CD8-positive, alpha-beta memory T cell (primary cell): ENCODE measurements at places on chromosomes 16 and 17.
A peak's percentile ranks its signal among the peaks of the same experiment; 100 is the strongest.

DNA sequence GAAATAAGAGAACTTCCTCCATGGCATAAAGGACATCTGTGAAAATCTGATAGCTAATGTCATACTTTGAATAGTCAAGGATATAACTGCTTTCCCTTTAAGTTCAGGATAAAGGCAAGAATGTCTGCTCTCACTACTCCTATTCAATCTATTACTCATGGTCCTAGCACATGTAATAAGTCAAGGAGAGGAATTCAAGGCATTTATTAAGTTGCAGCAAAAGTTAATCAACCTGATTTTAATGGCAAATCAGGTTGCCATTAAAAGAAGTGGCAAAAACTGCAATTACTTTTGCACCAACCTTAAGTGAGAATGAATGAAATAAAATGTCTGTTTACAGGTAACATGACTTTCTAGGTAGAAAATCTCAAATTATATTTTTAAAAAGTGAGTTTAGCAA lies 225.9 kb downstream of the CNTNAP4 start:
- no peak for DNase-seq
- no peak overlapping the region for H3K27ac ChIP-seq
- H3K4me1 ChIP-seq, result no peaks in the 10 kb centered on the region
- no peaks in the 10 kb centered on the region for H3K27me3 ChIP-seq
- H3K36me3 ChIP-seq, result no peaks in the 10 kb centered on the region

- DNase-seq, result no peak
- no peaks in the 10 kb centered on the region for H3K27me3 ChIP-seq
- H3K4me3 ChIP-seq, result no peak overlapping the region
- peaks cover 12% of the 10 kb centered on the region for H3K4me1 ChIP-seq
- no peak overlapping the region for H3K27ac ChIP-seq
Observed at GRCh38 chr17:77893144-77894044, 65.1 kb upstream of the TNRC6C start.

GRCh38 chr17:82750241-82750908 lies 1.5 kb upstream of the TBCD start:
- no peak overlapping the region for H3K27ac ChIP-seq
- no peaks in the 10 kb centered on the region for H3K27me3 ChIP-seq
- H3K4me1 ChIP-seq, result peaks cover 13% of the 10 kb centered on the region
- H3K4me3 ChIP-seq, result no peak overlapping the region

DNA sequence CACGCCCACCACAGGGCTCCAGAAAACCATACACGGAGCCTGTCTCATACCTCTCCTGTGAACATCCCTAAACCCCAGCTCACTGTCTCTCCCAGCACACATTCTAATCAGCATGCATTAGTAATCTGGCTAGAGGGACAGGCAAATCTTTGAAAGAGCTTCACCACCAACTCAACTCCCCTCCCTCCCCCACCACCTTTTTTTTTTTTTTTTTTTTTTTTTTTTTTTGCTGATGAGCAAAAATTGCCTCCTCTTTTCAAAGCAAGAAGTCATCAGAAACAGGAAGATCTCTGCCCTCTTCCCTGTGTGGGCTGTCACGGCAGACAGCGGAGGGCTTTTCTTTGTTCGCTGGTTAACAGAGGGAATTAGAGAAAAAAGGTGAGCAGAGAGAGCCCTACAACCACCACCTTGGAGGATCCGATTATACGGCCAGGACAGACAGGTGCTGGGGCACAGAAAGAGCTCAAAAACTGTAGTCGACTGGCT lies 19.9 kb downstream of the GAS7 start:
- no peak overlapping the region for H3K27ac ChIP-seq
- no peaks in the 10 kb centered on the region for H3K36me3 ChIP-seq
- H3K4me1 ChIP-seq, result no peaks in the 10 kb centered on the region
- H3K27me3 ChIP-seq, result no peaks in the 10 kb centered on the region
- H3K4me3 ChIP-seq, result no peak overlapping the region

DNA sequence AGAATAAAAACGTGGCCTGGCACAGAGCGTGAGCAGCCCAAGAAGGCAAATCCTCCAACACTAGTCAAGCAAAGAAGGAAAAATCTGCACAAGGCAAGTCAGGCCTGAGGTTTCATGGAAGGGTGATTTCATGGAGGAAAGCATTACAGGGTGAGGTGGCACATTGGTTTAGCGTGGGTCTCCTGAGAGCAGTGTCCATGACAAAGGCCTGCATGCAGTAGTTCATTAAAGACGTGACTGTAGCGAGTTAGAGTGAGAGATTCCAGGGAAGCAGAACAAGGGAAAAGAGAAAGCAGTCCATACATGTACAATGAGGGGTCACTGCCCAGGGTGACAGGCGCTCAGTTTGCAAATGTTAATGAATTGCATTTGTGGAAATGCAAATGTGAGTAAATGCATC lies 285.0 kb upstream of the ERCC4 start:
- H3K36me3 ChIP-seq, result no peaks in the 10 kb centered on the region
- H3K4me3 ChIP-seq, result no peak overlapping the region
- no peaks in the 10 kb centered on the region for H3K27me3 ChIP-seq
- H3K4me1 ChIP-seq, result no peaks in the 10 kb centered on the region

- no peaks in the 10 kb centered on the region for H3K27me3 ChIP-seq
- no peak overlapping the region for H3K4me3 ChIP-seq
- no peaks in the 10 kb centered on the region for H3K4me1 ChIP-seq
- no peak for DNase-seq
- H3K36me3 ChIP-seq, result no peaks in the 10 kb centered on the region
Observed at GRCh38 chr16:66717112-66717675, 20.7 kb upstream of the CMTM4 start.

DNA sequence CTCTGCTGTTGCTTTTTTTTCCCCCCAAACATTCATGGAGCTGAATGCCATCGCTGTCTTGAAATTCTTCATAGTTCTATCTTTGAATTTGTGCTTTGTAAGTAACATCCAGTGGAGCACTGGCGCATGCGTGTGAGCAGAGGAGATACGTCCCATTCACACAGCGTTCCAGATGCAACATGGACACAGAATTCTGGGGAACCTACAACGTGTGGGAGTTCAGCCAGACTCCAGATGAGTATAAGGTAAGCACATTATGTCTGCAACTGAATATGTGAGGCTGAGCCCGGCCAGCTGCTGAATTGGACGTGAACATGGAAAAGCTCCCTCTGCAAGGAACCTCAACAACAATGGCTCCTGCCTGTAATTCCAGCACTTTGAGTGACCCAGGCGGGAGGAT lies 4.3 kb upstream of the ATP1B2 start:
- DNase-seq, result no peak
- H3K27ac ChIP-seq, result no peak overlapping the region
- no peak overlapping the region for H3K4me3 ChIP-seq

GRCh38 chr16:1496464-1496863 lies 3.3 kb downstream of the TELO2 start:
- peaks cover 15% of the 10 kb centered on the region for H3K4me1 ChIP-seq
- no peaks in the 10 kb centered on the region for H3K36me3 ChIP-seq
- no peak for DNase-seq
- H3K4me3 ChIP-seq, result no peak overlapping the region
- no peak overlapping the region for H3K27ac ChIP-seq

GRCh38 chr17:51700011-51700760 lies 439.8 kb downstream of the UTP18 start:
- DNase-seq, result no peak
- H3K4me3 ChIP-seq, result no peak overlapping the region
- no peaks in the 10 kb centered on the region for H3K36me3 ChIP-seq
- no peaks in the 10 kb centered on the region for H3K27me3 ChIP-seq
- H3K4me1 ChIP-seq, result no peaks in the 10 kb centered on the region

- H3K27ac ChIP-seq, result no peak overlapping the region
- no peak for DNase-seq
- no peaks in the 10 kb centered on the region for H3K27me3 ChIP-seq
- no peaks in the 10 kb centered on the region for H3K36me3 ChIP-seq
Observed at GRCh38 chr17:72942579-72942978, 149.9 kb downstream of the SLC39A11 start.

- H3K4me1 ChIP-seq, result peaks cover 23% of the 10 kb centered on the region
- H3K27me3 ChIP-seq, result peaks cover 34% of the 10 kb centered on the region
- H3K27ac ChIP-seq, result no peak overlapping the region
Observed at GRCh38 chr17:80477647-80478478, 1.5 kb upstream of the NPTX1 start.

GRCh38 chr17:77233635-77234334 lies 93.0 kb downstream of the SEC14L1 start:
- H3K36me3 ChIP-seq, result no peaks in the 10 kb centered on the region
- DNase-seq, result no peak
- no peak overlapping the region for H3K4me3 ChIP-seq

DNA sequence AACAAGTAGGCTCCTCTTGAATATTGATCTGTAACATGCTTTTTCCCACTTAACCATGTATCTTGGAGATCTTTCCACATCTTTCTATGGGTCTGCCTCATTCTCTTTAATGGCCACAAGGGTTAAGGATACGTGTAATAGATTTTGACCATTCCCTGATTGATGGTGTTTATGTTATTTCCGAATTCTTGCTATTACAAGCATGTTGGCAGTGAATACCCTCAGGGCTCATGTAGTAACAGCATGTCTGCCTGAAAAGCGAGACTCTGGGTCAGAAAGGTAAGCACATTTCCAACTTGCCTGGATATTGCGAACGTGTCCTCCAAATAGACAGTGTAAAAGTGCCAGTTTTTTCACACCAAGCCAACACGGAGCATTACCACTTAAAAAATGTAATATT lies 5.0 kb downstream of the TAC4 start:
- no peak for DNase-seq
- H3K27ac ChIP-seq, result no peak overlapping the region
- H3K4me3 ChIP-seq, result no peak overlapping the region
- peaks cover 8% of the 10 kb centered on the region for H3K4me1 ChIP-seq
- no peaks in the 10 kb centered on the region for H3K36me3 ChIP-seq

GRCh38 chr17:1412185-1413110 lies 12.4 kb upstream of the YWHAE start:
- no peaks in the 10 kb centered on the region for H3K27me3 ChIP-seq
- no peaks in the 10 kb centered on the region for H3K36me3 ChIP-seq
- H3K27ac ChIP-seq, result no peak overlapping the region
- H3K4me3 ChIP-seq, result no peak overlapping the region

- DNase-seq, result peak; percentile 95
- peaks cover 13% of the 10 kb centered on the region for H3K4me1 ChIP-seq
- peak within 1 kb of the TSS; percentile 58 for H3K27ac ChIP-seq
- H3K36me3 ChIP-seq, result no peaks in the 10 kb centered on the region
Observed at GRCh38 chr16:648781-649589, at the start of gene WDR90. TSS of gene WDR90 (plus strand) at chr16:649365. CDS start at chr16:649417, 52 bp downstream.

DNA sequence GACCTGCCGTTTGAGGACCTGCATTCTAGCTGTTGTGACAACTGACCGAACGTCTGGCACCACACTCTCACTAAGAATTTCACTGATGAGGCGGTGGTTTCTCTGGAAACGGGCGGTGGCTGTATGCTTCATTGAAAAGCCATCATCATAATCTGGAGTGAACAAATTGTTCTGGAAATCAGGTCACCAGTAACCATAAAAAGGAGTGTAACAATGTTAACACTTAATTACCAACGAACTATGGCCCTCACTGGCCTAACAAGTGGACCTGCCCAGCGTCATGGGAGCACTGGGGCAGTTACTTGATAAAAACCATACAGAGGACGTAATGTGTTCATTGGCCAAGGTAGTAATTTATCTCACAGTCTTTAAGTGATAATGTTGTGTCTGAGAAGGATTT lies 15.4 kb downstream of the SMARCE1 start:
- no peak for DNase-seq
- H3K36me3 ChIP-seq, result peaks cover 52% of the 10 kb centered on the region
- no peak overlapping the region for H3K4me3 ChIP-seq
- H3K27me3 ChIP-seq, result no peaks in the 10 kb centered on the region

DNA sequence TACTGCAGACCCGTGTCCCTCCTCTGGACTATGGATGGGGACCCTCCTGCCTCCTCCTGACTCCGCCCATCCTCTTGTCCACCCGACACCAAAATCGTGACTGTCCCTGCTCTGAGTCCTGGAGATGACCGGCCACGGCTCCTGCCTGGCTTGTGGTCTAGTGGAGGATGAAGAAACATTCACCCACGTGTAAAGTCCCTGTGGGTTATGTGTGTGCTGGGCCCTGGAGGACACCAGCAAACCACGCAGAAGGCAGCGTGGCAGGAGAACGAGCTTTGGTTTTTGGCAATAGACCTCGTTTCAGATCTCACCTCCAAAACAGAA lies 11.9 kb downstream of the SPNS2 start:
- H3K36me3 ChIP-seq, result no peaks in the 10 kb centered on the region
- no peaks in the 10 kb centered on the region for H3K27me3 ChIP-seq
- peaks cover 11% of the 10 kb centered on the region for H3K4me1 ChIP-seq
- H3K27ac ChIP-seq, result no peak overlapping the region
- DNase-seq, result no peak
- no peak overlapping the region for H3K4me3 ChIP-seq

DNA sequence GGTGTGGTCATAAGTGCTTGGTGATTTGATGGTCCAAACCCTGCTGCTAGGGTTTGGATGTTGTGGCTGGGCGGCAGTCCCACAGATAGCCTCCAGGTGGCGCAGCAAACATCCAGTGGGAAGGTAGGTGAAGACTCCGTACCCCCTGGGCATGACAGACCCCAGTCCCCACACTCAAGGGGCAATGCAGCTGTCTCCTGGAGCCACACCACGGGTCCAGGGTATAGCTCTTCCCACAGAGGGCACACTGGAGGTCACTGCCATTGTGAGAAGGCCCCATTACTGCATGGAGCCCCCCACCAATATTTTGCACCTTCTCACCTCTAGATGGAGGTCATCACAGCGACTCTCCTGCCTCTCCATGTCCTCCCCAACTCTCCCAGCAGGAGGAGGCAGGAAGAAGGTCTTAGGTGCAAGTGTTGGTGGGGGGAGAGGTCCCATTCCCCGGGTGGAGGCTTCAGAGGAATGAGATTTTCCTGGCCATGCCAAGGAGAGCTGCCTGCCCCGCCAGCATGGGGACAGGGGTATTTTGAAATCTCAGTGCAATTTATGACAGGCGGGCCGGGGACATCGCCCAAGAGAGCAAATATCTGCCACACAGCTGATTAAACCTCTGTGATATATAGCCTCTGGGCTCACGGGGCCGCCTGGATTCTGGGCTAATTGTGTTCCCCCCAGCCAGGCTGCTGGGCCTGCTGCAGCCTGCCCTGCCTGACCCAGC lies 17.1 kb upstream of the C17orf113 start:
- H3K36me3 ChIP-seq, result no peaks in the 10 kb centered on the region
- no peak overlapping the region for H3K27ac ChIP-seq
- no peak overlapping the region for H3K4me3 ChIP-seq
- H3K4me1 ChIP-seq, result peaks cover 20% of the 10 kb centered on the region

DNA sequence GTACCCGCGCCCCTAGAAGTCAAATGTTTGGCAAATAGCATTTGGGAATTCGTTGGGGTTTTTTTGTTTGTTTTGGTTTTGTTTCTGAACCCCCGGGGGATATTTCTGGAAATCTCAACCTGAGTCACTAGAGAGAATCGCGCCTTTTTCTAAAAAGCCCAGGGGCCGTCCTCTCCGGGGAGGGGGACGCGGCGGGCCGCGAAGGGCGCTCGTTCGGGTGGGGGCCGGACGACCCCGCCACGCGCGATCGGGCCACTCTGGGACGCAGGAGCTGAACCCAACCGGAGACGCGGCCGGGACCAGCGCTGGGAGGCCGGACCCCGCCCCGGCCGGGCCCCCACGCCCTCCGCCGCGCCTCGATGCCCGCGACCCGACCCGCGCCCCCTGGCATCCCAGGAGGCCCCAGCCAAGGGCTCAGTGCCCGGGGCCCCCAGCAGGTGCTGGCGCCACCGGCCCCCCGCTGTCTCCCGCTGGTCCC lies 302 bp downstream of the LITAF start:
- peak; percentile 18 for DNase-seq
- H3K27me3 ChIP-seq, result no peaks in the 10 kb centered on the region
- peak overlapping the region; percentile 73 for H3K27ac ChIP-seq
- peak overlapping the region; percentile 96 for H3K4me3 ChIP-seq
- H3K4me1 ChIP-seq, result peaks cover 43% of the 10 kb centered on the region
- no peaks in the 10 kb centered on the region for H3K36me3 ChIP-seq
